ENCODE measurements at places on chromosomes 6 and 20. TPM values are rescaled to one million over a fixed set of nuclear protein-coding genes. Genes with fewer than 3 reads are reported as not detected.

GRCh38 chr20:5512694-5513093, 195.9 kb upstream of the PROKR2 start:
- no peak for DNase-seq

GRCh38 chr6:163526346-163526745, 111.8 kb downstream of the QKI start:
- DNase-seq, result no peak

The CHRNA4 gene
- total RNA-seq, result 0.16 TPM

GRCh38 chr6:37202788-37203491, 33.0 kb downstream of the PIM1 start:
- DNase-seq, result no peak

DNA sequence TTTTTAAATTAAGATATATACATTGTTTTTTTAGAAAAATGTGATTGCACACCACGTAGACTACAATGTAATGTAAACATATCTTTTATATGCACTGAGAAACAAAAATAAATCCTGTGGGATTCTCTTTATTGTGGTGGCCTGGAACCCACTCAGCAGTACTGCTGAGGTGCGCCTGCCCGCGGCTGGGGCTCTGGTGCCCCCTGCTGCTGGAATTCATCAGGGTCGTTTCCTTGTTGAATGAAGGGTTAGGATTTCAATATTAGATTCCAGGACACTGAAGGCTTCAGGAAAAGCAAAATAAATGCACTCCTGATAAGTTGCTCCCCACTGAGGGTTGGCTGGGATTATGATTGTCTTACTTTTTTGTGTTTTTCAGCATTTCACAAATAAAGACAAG, 175.8 kb upstream of the GGTLC1 start:
- no peak for DNase-seq

DNA sequence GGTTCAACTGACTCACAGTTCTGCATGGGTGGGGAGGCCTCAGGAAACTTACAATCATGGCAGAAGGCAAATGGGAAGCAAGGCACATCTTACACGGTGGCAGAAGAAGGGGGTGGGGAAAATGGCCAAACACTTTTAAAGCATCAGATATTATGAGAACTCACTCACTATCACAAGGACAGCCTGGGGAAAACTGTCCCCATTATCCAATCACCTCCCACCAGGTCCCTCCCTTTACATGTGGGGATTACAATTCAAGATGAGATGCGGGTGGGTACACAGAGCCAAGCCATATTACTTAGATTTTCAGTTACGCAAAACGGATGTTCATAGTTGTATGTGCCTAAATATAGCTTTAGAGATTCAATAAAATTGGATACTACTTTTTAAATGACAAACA, 25.6 kb downstream of the CYP39A1 start:
- no peak for DNase-seq

GRCh38 chr6:157804448-157805327, 18.4 kb upstream of the SNX9 start:
- DNase-seq, result no peak

DNA sequence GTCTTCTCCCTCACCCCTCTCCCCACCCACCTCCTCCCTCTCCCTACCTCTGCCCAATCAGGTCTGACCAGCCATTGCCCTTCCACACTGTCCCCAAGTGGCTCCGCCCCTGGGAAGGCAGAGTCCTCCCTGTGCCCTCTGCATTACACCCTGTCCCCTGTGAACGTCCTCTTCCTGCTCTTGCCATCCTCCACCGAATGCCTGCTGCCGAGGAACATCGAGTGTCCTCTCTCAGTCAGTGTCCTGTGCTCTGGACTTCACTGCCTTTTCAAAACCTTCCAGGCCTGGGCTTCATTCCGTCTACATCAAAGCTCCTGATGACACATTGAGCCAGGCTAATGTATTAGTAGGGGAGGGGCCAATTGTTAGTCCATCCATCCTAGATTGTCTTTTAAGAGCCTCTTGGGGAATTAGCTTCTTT, 3.3 kb upstream of the PACSIN1 start:
- no peak for DNase-seq

The MOXD1 gene
- total RNA-seq, result 1.6 TPM

The NUP43 gene
- 23.2 TPM for total RNA-seq

The TREM1 gene
- total RNA-seq, result 2.6 TPM

The COQ3 gene
- total RNA-seq, result 20.7 TPM

Data from cardiac septum (tissue), 1 donor.